Skeletal muscle cell (primary cell): ENCODE measurements at places on chromosomes 5 and 9.

DNA sequence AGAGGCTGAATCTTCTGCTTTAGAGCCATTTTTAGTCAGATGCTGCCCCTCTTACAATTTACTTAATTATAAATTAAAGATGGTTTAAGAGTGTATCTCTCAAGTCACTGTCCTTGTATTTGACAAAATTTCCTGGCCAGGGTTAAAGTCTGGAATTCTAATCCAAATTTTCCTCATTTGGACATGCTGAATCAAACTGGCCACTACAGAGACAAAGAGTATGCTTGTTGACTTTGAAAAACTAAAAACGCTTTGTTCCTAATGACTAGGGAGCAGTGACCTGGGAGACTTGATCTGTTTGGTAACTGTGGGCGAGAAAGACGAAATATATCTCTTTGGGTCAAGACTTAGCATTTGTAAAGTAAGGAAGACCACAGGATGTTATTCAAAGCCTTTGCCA, 303.2 kb downstream of the ZSWIM6 start:
- no peak for DNase-seq

- DNase-seq: no peak
Measured at GRCh38 chr5:164097749-164098148, 592.3 kb downstream of the MAT2B start.

- DNase-seq: no peak
Measured at GRCh38 chr5:2744485-2744884, 7.0 kb downstream of the IRX2 start.

DNA sequence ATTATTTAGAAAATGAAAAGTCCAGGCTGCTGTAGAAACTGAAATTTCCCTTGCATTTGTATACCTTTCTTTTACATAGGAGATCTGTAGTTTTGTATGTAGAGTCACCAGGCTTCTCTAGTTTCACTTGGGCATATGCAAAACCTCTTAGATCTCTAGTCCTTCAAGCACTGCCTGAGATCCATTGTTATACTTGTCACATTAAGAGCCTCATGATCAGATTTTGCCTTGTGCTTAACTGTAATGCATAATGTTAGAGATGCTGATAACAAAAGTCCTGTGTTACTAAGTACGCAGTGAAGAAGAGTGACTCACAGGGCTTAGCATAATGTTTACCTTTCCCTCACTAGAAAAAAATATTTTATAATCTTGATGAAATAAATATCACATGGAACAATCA, 250.2 kb downstream of the CYLC2 start:
- no peak for DNase-seq

- no peak for DNase-seq
Measured at GRCh38 chr5:38866362-38867031, 20.7 kb downstream of the OSMR start.

DNA sequence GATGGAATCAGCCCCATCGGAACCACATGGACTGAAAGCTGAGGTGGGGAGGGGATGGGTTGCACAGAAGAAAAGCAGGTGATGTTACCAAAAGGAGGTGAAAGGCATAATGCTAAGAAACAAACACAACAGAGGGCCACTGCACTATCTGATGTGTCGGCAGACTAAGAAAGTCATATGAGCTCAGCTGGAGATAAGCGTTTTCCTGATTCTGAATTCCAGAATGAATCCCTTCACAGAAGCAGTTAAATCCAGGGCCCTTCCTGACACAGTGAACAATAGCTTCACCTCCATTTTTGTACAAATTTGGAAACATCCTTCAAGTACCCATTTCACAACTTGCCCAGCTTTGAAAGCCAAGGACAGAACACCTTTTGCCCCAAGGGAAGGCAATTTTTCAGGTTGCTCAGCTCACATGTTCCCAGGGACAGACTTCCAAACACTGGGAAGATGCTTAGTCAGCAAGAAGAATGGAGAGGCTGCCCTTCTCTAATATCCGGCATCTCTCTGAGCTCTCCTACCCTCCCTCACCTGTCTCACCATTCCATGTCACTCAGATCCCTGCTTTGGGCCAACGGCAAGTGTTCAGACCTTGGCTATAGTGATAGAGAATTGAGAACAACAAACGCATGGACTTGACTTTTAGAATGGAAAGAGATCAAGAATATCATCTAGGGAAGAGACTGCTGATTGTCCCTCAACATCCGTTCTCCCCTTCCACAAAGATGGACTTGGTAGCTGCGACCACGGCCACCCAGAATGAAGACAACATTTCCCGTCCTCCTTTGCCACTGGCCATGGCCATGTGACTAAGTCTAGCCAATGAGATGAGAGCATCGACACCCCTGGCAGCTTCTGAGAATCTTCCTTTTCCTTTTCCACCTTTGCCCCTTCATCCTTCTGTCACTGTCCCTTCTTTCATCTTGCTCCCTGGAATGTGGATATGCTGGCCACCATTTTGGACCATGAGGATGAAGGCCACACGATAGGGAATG, 68.6 kb upstream of the IL17B start:
- DNase-seq: no peak

DNA sequence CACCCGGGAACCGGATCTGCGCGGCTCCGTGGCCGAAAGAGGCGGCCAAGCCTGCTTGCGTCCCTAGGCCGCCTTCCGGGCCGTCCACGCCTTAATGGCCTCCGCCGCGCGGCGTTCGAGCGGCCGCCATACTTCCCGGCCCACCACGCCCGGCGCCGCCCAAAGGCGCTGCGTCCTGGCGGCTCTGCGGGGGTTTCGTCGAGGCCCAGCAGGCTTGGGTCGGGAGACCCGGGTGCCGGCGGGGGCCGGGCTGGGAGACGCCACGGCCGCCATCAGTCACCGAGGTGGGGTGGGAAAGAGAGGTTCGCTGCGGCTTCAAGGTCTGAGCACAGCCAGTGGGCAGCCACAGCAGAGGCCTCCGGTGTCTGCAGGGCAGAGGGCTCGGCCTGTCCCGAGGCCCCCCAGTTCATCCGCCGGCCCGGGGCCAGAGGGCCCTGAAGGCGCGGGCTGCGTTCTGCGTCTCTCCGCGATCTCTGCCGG, 545.8 kb upstream of the CDH10 start:
- DNase-seq: no peak

- DNase-seq: peak; percentile 43
Measured at GRCh38 chr5:145660897-145661640, 174.1 kb downstream of the PRELID2 start.

DNA sequence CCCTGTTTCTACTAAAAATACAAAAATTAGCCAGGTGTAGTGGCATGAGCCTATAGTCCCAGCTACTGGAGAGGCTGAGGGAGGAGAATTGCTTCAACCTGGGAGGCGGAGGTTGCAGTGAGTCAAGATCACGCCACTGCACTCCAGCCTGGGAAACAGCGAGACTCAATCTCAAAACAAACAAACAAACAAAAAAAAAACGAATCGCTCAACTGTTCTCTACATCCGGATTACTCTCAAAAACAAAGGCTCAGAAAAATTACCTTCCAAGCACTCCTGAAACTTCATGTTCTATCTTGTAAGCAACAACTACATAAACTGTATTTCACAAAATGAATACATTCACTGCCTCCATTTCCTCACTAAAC, 14.0 kb downstream of the UBAP2 start:
- DNase-seq: no peak

DNA sequence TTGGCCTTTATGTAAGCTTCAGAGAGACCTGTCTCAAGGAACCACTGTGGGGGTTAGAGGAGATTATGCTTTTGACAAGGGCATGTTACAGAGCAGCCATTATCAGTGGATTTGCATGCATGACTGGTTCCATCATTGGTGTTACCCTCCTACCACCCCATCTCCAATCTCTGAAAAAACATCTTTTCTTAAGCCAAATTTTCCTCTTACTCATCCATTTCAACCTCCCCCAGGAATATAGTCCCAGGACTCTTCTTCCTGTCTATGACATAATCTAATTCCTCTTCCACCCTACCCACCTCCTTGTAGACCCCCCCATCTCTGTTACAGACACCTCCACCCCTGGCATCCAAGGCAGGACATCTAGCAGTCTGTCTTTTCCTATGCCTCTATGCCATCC, 33.1 kb upstream of the ADRB2 start:
- no peak for DNase-seq

DNA sequence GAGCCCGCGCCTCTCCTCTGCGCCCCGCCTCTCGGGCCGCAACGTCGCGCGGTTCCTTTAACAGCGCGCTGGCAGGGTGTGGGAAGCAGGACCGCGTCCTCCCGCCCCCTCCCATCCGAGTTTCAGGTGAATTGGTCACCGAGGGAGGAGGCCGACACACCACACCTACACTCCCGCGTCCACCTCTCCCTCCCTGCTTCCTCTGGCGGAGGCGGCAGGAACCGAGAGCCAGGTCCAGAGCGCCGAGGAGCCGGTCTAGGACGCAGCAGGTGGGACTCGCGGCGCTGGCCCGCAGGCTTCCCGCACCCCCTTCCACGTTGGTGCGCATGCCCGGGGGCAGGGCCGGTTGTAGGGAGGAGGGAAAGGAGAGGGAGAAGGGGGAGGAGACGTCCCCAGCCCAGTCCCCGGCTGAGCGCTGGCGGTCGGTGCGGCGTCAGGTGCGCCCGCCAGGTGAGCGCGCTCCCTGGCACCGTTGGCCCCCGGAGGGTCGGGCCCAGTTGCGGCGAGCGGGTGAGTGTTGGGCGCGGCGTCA, at the start of gene OCLN:
Gene OCLN (plus strand): TSS at position 400 of the 532 bp plus-strand sequence. CDS start 11,455 bp downstream, outside the sequence.
- DNase-seq: no peak

- no peak for DNase-seq
Measured at GRCh38 chr5:31965227-31965626, 208.9 kb downstream of the GOLPH3 start.

- no peak for DNase-seq
Measured at GRCh38 chr9:136342181-136343120, 15.1 kb downstream of the GPSM1 start.

DNA sequence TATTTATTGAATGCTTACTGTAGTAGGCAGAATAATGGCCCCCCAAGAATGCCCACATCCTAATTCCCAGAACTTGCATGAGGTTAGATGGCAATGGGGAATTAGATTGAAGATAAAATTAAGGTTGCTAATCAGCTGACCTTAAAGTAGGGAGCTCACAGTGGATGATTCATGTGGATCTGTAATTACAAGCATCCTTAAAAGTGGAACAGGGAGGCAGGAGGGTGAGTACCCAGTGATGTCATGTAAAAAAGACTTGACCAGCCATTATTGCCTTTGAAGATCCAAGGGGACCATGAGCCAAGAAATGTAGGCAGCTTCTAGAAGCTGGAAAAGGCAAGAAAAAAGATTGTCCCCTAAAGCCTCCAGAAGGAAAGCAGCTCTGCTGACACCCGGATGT, 71.4 kb downstream of the GABBR2 start:
- DNase-seq: no peak

- DNase-seq: no peak
Measured at GRCh38 chr5:162786234-162786633, 651.2 kb upstream of the CCNG1 start.

DNA sequence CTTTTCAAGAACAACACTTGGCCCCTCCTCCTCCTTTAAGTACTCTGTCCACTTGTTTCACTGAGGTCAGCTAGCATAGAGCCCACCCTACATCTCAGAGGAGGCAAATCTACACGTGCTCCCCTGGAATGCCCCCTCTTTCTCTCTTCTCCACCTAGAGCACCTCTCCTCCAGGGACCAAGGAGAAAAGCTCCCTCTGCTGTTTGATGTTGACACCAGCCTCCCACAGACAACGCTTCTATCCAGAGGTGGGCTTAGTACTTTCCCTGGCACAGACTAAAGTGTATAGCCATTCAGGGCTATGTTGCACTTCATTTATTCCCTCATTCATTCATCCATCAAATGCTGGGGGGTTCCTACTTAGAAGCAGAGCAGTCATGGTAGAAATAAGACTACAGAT, 68.2 kb upstream of the TAF1L start:
- no peak for DNase-seq

GRCh38 chr9:114616684-114617520, 5.8 kb downstream of the TMEM268 start:
- DNase-seq: no peak

- no peak for DNase-seq
Measured at GRCh38 chr9:3205421-3206095, 320.2 kb downstream of the RFX3 start.

- DNase-seq: no peak
Measured at GRCh38 chr9:110712955-110713354, 44.4 kb downstream of the MUSK start.

DNA sequence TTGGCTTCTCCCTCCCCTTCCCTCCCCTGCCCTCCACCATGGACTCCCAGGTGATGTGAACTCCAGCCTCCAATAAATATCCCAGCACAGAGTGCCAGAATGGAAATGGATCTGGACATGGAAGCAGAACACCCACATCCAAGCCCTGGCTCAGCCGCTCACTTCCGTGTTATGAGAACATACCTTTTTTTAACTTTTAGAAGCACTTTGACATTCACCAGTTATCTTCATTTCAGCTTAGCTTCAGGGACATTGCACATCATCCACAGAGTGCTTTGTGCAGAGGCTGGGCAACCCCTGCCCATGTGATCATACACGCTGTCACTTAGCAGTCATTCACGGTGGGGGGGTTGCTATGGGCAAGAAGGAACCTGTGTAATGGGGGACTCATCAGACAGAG, 9.1 kb downstream of the AFAP1L1 start:
- no peak for DNase-seq

- no peak for DNase-seq
Measured at GRCh38 chr9:4299005-4299795, 668 bp downstream of the GLIS3 start.

GRCh38 chr5:177271113-177271512, 32.4 kb downstream of the RAB24 start:
- no peak for DNase-seq

- DNase-seq: no peak
Measured at GRCh38 chr5:62596691-62597090, 18.1 kb downstream of the LRRC70 start.

DNA sequence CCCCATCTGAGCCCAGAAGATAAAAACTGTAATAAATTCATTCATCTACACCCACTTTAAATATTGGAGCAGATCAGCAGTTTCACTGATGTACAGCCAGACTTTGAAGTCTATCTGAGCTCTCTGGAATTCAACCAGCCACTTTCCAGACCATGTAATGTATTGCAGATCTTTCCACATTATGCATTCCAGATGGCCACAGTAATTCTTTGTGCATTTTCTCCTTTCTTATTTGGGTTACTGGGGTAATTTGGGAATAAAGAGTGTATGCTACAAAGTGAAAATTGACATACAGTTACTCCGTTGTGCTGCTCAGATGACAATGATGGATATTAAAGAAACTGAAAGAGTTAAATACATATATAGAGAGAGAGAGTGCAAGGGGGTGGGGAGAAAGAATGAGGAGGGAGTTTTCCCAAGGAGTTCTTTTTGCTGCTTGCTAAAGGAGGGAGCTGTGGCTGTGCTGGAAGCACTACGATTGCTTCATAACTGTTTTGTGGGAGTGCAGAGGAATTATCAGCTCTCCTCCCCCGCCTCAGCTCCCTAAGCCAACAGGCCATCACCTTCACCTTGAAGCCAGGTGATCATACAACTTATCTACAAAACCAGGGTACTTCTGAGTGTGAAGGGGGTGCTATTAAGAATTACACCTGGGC, 152.8 kb downstream of the GAS1 start:
- peak; percentile 53 for DNase-seq

- no peak for DNase-seq
Measured at GRCh38 chr5:72106817-72107130, 501 bp upstream of the MAP1B start.

- no peak for DNase-seq
Measured at GRCh38 chr9:115739096-115739875, 414.3 kb upstream of the PAPPA start.

- no peak for DNase-seq
Measured at GRCh38 chr9:20138841-20139240, 350.0 kb upstream of the SLC24A2 start.
